Natural killer cell (primary cell): ENCODE measurements at places on chromosomes 12 and 14.
A peak's percentile ranks its signal among the peaks of the same experiment; 100 is the strongest.

DNA sequence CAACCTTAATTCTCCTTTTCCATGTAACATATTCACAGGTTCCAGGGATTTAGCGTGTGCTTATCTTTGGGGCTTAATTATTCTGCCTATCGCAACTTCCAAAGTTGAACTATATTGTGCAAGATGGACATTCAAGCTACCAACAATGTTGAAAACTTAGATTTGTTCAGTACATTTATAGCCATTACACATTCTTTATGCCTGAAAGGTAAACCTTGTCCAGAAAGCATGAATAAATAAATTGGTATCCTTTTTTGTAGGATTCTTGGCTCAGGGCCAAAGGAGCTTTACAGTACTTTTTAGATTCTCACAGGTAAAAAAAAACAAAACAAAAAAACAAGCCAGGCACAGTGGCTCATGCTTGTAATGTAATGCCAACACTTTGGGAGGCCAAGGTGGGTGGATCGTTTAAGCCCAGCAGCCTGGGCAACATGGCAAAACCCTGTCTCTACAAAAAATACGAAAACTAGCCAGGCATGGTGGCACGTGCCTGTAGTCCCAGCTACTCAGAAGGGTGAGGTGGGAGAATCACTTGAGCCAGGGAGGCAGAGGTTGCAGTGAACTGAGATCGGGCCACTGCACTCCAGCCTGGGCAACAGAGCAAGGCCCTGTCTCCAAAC, 3.3 kb downstream of the C12orf56 start:
- DNase-seq = no peak

- DNase-seq = no peak
Measured at GRCh38 chr12:65825183-65825506, 862 bp downstream of the HMGA2 start.

GRCh38 chr14:55715889-55716288, 135.9 kb downstream of the KTN1 start:
- no peak for DNase-seq

DNA sequence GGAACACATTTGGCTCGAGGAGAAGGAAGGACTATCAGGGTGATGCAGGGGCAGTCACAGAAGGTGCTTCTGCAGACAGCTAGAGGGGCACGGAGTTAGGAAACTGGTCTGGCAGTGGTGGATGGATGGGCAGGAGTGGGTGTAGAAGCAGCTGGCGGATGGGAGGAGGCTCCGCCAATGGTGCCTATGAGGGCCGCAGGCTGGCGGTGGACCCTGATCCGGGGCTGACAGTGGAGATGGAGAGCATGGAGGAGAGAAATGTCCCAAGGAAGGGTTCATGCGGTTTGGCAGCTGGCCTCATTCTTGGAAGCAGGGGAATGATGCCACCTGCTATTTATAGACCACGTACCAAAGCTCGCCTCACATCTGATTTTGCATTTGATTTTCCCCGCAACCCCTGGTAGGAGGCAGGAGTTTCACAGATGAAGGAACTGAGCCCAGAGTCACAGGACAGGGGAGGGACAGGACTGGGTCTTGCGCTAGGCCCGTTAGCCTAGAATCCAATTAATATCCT, 237.1 kb downstream of the FOXN3 start:
- no peak for DNase-seq

DNA sequence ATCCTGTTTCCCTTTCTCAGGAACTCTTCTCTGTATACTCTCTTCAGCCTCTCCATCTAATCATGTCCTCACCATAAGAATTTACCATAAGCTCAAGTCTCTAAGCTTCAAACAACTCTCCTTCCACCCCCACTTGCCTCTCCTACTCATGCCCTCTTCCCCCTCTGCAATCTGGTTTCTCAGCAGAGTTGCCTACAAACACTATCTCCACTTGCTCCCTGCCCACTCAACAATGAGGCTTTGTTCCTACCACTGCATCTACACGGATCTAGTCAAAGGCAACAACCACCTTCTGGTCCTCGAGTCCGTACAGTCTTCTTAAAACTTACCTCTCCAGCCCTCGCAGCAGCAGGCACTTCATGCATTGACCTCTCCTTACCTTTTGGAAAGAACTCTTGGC, 17.2 kb upstream of the FBLN5 start:
- DNase-seq = no peak

- no peak for DNase-seq
Measured at GRCh38 chr12:7994731-7995205, 37.7 kb upstream of the FOXJ2 start.

- DNase-seq = no peak
Measured at GRCh38 chr12:97323154-97323553, 139.4 kb upstream of the RMST start.

DNA sequence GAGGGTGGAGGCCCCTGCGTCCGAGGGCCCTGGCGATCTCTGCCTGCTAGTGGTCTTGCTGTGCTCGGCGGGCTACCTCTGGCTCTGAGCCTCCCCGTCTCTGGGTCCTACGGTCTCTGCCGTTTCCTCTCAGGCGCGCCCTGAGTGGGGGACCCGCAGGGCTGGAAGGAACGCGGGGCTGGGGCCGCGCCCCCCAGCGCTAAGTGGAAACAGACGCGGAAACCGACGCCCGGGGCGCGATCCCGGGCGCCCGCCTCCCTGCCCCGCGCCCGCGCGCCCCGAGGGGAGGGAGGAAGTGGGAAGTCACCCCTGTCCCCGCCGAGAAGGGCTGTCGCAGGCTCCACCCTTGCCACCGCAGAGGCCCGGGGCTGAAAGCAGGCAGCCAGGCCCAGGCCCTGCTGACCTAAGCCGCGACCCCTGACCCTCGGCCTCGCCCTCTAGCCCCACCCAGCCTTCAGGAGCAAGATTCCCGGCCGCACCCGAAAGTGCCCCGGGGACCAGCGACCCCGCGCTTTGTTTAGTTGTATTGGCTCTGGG, 831 bp downstream of the CRIP1 start:
- DNase-seq = peak; percentile 89

- peak; percentile 85 for DNase-seq
Measured at GRCh38 chr14:100067971-100068959, 3.0 kb downstream of the EVL start.

DNA sequence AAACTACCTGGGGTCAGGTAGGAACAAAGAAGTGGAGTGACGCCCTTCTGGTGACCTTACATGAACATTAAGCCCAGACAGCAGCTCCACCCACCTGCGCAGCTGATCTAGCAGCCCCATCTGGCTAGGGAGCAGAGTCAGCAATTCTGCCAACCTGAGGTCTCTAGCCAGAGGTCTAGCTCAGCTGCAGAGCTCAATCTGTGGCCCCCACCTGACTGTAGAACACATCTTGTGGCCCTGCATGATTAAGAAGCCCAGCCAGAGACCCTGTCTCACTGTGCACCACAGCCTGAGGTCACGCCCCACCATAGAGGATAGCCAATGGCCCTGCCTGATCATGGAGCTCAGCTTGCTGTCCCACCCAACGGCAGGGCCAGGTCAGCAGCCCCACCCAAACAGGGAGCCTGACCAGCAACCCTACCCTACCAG, 50.6 kb upstream of the HIGD1C start:
- DNase-seq = no peak

GRCh38 chr12:95633049-95633731, 81.9 kb upstream of the USP44 start:
- DNase-seq = no peak

DNA sequence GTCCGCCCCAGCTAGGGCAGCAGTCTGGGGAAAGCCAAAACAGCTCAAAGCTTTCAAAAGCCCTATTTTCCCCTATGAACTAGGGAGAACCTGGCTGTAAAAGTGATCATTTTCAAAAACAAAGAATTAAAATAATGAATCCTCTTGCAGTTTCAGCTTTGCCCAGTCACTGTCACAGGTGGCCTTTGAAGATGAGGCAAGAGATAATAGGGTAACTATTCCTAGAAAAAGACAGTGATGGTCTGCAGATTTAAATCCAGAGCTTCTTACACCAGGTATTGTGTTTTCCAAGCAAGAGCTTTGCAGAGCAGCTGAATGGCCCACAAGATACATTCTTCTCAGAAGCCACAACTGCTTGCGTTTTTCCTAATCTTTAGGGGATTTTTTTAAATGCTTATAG, 80.2 kb upstream of the NUDT4 start:
- no peak for DNase-seq

- DNase-seq = no peak
Measured at GRCh38 chr12:510071-510825, 50.5 kb downstream of the B4GALNT3 start.

DNA sequence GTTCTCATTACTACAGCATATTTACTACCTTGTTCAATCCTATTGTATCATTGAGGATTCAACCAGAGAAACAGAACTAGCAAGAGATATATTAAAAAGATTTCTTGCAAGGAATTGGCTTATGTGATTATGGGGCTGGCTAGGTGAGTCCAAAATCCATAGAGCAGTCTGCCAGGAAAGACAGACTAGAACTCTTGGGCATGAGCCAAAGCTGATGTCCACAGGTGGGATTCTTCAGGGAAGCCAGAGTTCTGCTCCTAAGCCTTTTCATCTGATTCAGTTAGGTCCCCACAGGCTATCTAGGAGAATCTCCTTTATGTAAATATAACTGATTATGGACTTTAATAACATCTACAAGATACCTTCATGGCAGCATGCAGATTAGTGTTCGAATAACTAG, 26.0 kb downstream of the PELI2 start:
- no peak for DNase-seq

GRCh38 chr14:72975770-72976169, 49.5 kb downstream of the DCAF4 start:
- no peak for DNase-seq

GRCh38 chr14:100306998-100307765, 938 bp upstream of the SLC25A29 start:
- no peak for DNase-seq

DNA sequence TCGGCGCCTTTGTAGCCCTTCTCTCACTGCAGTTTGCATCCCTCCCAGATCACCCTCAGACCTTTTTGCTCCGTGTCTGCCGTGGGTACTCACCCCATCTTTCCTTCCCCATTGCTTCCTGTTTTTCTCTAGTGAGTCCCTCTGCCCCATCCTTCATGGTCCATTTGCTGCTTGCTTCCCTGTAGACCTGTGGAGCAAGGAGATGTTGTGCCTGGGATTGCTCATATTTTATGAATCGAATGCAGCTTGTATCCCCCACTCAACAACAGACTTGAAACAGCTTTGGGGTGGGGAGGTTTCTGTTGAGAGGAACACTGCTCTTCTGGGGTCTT, 661 bp downstream of the DENR start:
- DNase-seq = no peak

GRCh38 chr14:54760866-54761575, 141.6 kb downstream of the GCH1 start:
- no peak for DNase-seq

GRCh38 chr12:16218234-16218633, 59.3 kb downstream of the SLC15A5 start:
- no peak for DNase-seq

GRCh38 chr14:50714450-50715073, 46.5 kb upstream of the SAV1 start:
- DNase-seq = no peak

DNA sequence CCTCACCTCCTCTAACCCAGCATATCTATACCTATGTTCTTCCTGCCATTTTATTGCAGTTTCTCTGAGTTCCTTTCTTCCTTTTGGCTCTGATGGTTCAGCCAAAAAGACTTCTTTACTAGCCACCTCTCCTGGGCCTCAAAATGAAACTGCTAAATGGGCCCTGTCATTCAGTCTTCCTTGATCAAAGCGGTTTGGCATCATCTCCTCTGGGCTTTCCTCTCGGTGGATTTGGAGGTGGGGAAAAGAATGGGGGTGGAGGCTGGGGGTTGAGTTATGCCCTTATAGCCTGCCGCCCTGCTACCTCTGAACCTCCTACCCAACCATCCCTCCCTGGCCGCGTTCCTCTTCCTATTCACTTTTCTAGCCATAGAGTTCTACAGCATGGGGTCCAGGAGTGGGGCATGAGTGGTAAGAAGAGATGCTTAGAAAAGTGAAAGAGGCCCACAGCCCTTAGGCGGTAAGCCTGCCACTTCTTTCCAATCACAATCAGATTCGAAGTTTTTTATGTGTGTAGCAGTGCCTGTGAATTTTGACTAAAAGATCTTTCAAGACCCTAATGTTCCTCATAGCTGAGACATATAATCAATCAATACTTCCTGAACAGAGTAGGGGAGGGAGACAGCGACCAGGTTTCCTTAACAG, 2.5 kb downstream of the AJUBA start:
- no peak for DNase-seq

- DNase-seq = peak; percentile 84
Measured at GRCh38 chr14:100640471-100641273, 53.5 kb upstream of the BEGAIN start.

GRCh38 chr12:123713398-123713797, 1.2 kb downstream of the ATP6V0A2 start:
- no peak for DNase-seq

DNA sequence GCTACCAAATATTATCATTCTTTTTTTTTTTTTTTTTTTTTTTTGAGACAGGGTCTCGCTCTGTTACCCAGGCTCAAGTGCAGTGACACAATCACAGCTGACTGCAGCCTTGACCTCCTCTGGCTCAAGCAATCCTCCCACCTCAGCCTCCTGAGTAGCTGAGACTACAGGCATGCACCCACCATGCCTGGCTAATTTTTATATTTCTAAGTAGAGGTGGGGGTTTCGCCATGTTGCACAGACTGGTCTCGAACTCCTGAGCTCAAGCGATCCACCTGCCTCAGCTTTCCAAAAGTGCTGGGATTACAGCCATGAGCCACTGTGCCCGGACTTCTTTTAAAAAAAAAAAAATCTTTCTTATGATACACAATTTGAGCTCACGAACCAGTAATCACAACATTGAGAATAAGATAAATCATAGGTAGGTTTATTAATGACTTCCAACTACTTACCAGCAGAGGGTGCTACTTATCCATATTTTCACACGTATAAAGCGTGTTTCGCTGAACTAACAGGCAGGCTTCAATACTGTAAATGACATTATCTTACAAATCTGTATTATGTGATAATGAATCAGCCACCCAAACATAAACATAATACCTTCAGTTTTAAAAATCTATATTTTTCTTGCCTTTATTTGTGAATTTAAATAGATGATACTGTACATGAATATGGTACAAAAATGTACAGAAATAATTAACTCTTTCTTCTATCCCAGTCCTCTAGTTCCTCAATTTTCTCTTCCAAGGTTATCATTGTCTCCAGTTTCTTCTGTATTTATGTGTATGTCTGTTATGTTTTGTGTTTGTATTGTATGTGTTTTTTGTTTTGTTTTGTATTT, 42.5 kb upstream of the BCAT1 start:
- peak; percentile 84 for DNase-seq

DNA sequence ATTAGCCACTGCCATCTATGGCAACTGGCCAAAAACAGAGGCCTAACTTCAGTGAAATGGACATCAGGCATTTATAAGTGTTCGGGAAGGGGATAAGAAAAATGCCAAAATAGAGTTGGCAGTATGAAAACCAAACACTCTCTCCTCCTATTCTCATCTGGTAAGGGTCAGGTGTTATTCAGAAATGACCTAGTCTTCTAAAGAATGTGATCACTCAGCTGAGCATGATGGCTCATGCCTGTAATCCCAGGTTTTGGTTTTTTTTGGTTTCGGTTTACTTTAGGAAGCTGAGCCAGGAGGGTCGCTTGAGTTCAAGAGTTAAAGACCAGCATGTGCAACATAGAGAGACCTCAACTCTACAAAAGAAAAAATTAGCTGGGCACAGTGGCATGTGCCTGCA, 170.3 kb downstream of the GRIN2B start:
- no peak for DNase-seq

- no peak for DNase-seq
Measured at GRCh38 chr12:126189856-126190255, 1124.6 kb downstream of the AACS start.

- DNase-seq = no peak
Measured at GRCh38 chr12:117912756-117913155, 56.0 kb downstream of the KSR2 start.

GRCh38 chr12:44317651-44318126, 481.8 kb downstream of the TMEM117 start:
- DNase-seq = no peak
